ENCODE measurements at places on chromosomes 1 and 21.

DNA sequence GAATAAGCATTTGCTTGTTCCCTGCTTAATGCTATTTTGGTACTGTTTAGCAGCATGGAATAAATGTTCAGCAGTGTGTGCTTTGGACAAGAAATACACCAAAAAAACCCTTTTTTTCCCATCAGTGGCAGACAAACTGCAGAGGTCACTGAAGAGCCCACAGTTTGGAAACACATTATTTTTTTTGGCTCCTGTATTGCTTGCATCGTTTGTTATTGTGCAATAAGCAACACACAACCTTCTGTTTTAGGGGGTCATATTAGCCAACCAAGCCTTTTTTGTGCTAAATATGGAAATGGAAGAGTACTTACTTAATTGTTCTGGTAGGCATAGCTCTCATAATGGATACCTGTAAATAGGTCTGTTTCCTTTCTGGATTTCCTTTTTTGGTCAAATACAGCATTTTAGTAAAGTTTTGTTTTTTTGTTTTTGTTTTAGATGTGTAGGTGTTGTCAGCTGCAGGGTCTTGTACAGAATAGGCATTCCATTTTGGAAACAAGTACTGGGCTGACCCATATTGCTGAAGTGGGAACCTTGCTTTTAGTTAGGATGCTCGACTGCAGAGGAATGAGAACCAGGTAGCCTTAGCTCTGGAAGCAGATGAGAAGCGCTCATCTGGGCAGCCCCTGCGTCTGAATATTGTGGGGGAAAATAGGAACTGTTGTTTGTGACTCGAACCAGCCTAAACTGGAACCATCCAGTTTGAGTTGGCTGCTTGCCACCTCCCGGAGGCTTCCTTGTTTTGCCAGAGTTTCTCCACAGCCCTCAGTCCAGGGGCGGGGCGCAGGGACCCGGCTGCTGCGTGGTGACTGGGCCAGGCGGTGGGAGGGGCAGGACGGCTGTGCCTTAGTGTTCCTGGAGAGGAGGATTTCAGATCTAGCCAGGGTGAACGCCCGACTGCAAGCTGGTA is 38.4 kb downstream of the SPEN start:
- DNase-seq: peak; percentile 31

DNA sequence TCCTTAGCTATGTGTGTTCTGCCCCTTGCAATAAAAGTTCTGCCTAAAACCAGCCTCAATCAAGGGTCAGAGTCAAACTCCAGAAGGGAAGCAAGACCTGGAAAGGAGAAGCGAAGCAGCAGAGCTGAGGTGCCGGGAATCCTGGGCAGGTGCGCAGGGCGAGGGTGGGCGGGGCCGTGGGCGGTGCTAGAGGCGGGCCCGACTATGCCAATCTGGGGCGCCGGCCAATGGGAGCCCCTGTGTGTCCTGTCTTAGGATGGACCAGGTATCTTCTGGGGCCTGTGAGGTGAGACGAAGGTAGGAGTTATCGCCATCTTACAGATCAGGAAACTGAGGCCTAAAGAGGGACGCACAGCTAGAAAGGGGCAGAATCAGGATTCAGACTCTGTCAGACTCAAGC is 120.3 kb downstream of the PTPRU start:
- DNase-seq: no peak

DNA sequence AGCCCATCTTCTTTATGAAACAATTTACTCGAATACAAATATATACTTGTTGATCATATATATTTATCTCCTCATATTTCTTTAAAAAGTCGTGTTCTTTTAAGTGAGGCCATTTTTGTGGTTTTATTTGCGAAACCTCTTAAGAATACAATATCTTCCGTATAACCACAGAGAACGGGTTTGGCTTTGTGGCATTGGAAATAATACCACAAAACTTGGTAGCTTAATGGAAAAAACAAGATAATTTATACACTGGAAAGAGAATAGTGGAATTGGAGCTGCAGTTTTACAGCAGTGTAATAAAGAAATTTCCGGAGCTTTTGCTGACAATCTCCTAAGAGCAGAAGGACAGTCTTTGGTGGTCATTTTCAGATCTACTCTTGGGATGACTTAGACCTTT is 29.4 kb downstream of the PTGFR start:
- no peak for DNase-seq

- DNase-seq: no peak
These were observed 7.7 kb upstream of the CRYBG2 start for GRCh38 chr1:26361605-26362122.

- DNase-seq: no peak
These were observed 117.1 kb upstream of the IPO9 start for GRCh38 chr1:201711811-201712210.

GRCh38 chr1:72141875-72142274 is 140.5 kb downstream of the NEGR1 start:
- DNase-seq: no peak

DNA sequence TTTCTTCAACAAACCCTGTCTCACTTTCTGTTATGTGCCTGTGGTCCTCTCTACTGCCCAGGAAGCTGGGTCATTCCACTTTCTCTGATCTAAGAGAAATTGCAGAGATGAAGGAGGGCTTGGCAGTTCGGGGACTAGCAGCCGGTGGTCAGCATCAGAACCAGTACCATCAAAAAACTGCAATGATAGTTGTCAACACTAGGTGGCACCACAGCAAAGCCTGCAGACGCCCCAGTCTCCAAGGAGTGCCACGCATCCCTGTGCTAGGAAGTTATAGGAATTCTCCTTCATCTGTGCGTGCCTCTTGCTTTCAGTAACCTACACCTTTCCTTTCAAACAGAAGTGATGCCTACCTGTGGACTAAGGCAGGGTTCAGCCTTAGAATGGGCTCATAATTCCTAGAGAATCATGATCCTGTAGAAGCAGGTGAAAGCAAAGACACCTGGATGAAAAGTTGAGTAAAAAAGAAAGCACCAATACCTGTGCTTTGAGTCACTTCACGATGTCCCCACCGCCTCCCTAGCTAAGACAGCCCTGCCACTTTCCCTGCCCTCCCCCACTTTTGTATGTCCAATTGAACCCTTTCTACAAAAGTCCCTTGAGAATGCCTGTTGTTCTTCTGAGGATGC is 129.2 kb downstream of the ADAMTS1 start:
- DNase-seq: no peak

- DNase-seq: no peak
These were observed 24.0 kb downstream of the NSUN4 start for GRCh38 chr1:46364612-46365011.

GRCh38 chr1:112395256-112395820 is 676 bp upstream of the CTTNBP2NL start:
- no peak for DNase-seq

- DNase-seq: peak; percentile 54
These were observed 107.5 kb downstream of the ZNF281 start for GRCh38 chr1:200302192-200302920.

DNA sequence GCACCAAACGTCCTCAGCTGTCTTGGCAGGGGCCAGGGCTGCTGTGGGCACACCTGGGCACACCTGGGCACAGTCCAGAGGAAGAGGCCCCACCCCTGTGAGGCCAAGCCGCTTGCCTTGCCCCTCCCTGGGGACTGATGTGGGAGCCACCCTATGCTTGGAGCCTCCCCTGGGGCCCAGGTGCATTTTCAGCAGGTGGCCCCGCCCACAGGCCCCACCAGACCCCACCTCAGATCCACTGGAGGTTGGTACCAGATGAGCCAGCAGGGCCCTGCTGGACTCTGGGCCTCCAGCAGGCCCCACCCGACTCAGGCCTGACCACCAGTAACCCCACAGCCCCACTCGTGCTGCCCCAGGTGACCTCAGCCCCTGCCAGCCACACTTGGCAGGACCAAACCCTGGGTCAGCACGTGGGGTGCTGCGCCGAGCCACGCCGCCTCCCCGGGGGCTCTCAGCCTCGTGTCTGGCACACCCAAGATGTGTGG is 8.8 kb downstream of the SLC19A1 start:
- DNase-seq: peak; percentile 23

DNA sequence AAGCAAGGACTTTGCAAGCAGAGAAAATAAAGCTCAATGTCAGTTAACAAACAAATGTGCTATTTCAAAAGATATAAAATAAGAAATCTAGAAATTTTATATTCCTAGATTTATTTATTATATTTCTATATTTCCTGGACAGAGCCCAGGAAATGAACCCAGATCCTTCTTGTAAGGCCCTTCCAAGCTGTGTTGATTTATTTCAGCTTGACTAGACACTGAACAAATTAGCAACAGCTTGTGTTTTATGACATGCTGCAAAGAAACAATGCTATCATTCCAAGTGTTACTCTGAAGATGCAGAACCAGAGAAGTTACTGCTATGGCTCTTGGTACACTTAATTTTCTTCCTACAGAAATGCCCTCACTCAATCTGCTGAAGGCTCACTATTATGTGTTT is 6.2 kb downstream of the TGFBR3 start:
- no peak for DNase-seq

- DNase-seq: no peak
These were observed 7.8 kb downstream of the CAPZB start for GRCh38 chr1:19477284-19478249.

- no peak for DNase-seq
These were observed 256 bp upstream of the TARBP1 start for GRCh38 chr1:234479310-234479559.

DNA sequence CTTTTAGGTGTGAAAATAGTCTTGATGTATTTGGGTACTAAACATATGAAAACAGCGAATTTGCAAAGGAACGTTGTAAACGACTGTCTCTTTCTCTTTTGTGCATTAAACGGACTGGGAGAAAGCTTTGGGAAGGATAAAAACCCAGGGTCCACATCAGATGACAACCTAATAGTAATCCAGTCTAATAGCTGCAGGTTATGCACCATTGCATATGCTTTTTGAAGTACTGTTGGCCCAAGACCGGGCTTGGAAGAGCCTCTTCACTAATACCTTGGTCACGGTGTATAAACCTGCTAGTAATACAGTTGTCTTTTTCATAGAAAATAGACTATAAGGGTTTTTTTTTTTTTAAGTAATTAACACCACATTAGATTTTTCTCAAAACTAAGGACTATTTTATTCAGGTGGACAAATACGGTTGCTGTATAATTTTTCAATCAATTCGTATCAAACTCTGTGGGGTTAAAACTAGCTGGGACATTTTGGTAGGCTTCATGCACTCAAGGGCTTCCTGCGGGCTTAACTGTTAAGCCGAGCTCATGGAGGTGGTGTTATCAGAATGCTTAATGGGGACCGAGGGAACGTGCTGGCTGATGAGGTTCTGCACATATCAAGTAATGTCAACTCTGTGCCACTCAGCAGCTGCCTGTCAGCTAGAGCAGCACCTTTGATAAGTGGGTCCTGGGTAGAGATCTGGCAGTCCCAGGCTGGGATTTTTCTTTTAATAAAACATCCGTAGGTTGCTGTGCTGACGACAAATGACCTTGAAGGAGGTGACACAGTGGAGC is 2.1 kb downstream of the RYR2 start:
- no peak for DNase-seq

GRCh38 chr1:61523893-61524605 is 200.9 kb downstream of the TM2D1 start:
- DNase-seq: no peak

- peak; percentile 55 for DNase-seq
These were observed 147.8 kb downstream of the TOMM20 start for GRCh38 chr1:234980645-234981396.

DNA sequence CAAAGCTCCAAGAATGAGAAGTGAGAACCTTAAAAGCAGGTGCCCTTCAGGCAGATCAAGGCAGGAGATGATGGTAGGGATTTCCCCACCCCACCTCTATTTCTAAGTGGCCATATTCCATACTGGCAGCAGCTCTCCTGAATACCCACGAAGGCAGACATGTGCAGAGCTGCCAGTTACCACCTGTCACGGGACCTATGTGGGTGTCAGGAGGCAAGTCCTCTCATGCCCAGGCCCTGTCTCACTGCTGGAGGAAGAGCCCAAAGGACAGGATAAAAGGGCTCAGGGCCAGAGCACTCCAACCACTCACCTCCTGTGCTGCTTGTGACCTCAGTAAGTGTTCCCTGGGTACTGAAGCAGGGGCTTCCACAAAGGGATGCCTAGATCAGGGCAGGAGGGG is 721 bp upstream of the LCE1B start:
- no peak for DNase-seq

GRCh38 chr1:218426343-218426657 is 81.2 kb downstream of the TGFB2 start:
- DNase-seq: no peak

- no peak for DNase-seq
These were observed 11.8 kb downstream of the NHLH2 start for GRCh38 chr1:115829023-115829674.

- DNase-seq: no peak
These were observed 27.4 kb downstream of the CHML start for GRCh38 chr1:241612533-241613477.

- no peak for DNase-seq
These were observed 42.9 kb downstream of the ATP1A1 start for GRCh38 chr1:116415699-116416533.

DNA sequence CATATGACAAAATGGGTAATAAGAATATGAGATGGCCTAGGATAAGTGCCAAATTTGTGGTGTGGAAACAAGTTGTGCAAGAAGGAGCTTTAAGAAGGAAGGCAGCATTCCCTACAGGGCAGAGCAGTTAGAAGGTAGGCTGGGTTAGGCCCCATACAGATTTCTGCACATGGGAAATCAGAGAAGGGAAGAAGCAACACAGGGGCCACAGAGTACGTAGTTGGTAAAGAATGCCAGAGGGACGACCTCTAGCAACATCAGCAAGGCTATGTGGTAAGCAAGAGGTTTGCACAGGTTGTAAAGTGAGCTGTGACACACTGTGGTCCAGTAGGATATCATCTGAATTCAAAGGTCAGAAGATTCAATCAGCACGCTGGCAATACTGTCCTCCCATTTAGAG is 765.6 kb upstream of the B3GALT2 start:
- no peak for DNase-seq

GRCh38 chr21:43297391-43297981 is 128.7 kb downstream of the CRYAA start:
- DNase-seq: no peak

DNA sequence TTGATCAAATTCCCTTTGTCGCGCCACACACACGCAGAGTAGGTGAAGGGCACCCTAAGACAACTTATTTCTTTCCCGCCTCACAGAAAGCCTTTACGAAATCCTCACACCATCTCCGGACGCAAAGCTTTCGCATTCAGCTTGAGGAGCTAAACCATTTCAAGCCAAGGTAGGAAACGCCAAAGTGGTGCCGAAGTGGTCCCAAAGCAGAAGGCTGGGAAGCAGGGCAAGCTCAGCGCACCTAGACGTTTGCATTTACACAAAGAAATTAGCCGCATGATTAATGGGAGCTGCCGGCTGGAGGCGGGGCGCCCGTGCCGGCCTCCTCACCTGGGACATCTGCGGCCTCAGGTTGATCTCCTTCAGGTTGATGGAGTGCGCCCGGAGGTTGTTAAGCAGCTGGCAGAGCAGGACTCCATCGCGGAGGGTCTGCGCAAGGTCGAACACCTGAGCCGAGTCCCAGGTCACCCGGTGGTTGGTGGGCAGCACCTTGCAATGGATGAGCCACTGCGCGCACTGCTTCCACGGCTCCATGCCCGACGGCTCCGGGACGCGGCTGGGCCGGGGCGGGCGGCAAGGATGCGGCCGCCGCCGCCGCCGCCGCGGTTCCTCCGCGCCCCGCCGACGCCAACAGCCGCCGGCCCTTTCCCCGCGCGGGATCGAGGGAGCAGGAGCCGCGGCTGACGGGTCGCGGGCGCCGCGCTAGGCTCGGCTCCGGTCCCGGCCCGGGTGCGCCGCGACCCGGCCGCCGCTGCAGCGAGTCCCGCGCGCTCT is 457 bp downstream of the VAV3 start:
- DNase-seq: peak; percentile 48

GRCh38 chr1:234531151-234531635 is 52.2 kb upstream of the TARBP1 start:
- DNase-seq: no peak

Measured in activated CD4-positive, CD25-positive, alpha-beta regulatory T cell treated with anti-CD3 and anti-CD28 coated beads, Interleukin-2, amount 50 U/mL, for 72 hours (primary cell).